ENCODE measurements at places on chromosomes 16 and 17.

- DNase-seq, result no peak
Observed at GRCh38 chr16:75075688-75076268, 40.8 kb downstream of the LDHD start.

DNA sequence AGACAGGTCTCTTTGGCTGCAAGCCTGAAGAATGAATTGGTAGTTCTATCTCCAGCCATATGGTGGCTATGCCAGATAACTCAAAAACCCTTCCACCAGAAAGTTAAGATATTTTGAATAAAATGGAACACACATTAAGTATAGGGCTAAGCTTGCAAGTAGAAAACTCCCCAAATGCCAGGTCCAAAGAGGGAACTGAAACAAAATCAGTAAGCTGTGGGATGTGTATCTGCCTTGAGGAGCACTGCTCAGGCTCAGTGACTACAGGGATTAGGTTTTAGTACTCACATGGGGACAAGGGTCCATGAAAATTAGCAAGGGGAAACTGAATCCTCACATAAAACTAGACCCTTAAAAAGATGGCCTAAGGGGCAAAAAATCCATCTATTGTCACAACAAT, 115.7 kb upstream of the PMFBP1 start:
- no peak for DNase-seq

- no peak for DNase-seq
Observed at GRCh38 chr16:53695070-53695469, 8.6 kb downstream of the RPGRIP1L start.

GRCh38 chr17:27566671-27567562, 64.1 kb upstream of the LGALS9 start:
- DNase-seq, result no peak

GRCh38 chr17:77264617-77265230, 124.0 kb downstream of the SEC14L1 start:
- no peak for DNase-seq

- DNase-seq, result no peak
Observed at GRCh38 chr16:10959161-10959560, 14.8 kb downstream of the CLEC16A start.

GRCh38 chr17:63440127-63440769, 5.9 kb downstream of the CYB561 start:
- no peak for DNase-seq

GRCh38 chr16:56877486-56878182, 12.6 kb downstream of the SLC12A3 start:
- no peak for DNase-seq

DNA sequence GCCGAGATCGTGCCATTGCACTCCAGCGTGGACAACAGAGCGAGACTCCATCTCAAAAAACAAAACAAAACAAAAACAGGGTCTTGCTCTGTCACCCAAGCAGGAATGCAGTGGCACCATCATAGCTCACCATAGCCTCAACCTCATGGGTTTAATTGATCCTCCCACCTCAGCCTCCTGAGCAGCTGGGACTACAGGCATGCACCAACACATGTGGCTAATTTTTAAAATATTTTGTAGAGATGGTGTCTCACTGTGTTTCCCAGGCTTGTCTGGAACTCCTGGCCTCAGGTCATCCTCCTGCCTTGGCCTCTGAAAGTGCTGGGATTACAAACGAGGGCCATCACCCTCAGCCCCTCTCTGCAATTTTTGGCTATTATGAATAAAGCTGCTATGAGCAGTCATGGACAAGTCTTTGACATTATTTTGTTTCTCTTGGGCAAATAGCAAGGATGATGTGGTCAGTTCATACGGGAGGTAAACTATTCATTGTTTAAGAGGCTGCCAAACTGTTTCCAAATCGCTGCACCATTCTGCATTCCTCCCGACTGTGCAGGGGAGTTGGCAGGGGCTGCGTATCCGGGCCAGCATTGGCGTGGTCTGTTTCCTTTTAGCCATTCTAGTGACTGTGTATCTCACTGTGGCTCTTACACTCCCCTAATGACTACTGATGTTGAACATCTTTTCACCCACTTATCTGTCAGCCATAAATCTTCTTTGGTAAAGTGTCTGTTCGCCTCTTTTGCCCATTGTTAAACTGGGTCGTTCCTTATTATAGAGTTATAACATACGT, 21.1 kb downstream of the EIF4A3 start:
- DNase-seq, result no peak

DNA sequence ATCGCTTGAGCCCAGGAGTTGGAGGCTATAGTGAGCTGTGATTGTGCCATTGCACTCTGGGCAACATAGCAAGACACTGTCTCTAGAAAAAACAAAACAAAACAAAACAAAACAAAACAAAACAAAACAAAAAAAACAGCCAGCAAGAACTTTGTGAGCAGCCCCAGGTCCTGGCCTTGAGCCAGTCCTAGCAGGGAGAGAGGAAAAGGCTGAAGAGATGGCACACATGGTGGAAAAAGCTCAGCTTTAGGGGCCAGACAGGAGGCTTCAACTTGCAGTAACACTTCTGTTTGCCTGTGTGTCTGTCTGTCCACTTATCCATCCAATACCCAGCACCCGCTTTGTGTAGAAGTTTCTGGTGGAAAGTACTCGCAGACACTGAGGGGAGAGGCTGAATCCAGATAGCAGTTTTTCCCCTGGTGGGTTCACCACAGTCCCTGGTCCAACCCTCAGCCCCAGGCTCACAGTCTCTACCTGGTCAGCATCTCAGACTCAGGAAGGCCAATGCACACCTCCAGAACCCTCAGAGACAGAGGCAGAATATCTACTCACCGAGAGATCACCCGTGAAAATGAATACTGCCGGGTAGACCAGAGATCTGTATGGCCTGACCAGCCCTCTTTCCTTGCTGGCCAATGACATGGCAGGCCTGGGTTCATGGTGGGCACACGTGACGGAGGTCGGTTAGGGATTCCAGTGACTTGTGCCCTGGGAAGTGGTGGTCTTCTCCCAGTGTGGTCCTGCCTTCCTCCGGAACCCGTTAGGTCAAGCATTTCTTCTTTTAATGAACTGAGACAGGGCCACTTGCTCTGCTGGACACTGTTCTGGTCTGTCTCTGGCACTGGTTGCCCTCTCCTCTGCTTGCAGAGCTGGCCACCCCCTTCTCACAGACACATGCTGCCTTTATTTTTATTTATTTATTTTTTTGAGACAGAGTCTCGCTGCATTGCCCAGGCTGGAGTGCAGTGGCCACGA, 79.5 kb upstream of the DNAJA2 start:
- DNase-seq, result no peak

DNA sequence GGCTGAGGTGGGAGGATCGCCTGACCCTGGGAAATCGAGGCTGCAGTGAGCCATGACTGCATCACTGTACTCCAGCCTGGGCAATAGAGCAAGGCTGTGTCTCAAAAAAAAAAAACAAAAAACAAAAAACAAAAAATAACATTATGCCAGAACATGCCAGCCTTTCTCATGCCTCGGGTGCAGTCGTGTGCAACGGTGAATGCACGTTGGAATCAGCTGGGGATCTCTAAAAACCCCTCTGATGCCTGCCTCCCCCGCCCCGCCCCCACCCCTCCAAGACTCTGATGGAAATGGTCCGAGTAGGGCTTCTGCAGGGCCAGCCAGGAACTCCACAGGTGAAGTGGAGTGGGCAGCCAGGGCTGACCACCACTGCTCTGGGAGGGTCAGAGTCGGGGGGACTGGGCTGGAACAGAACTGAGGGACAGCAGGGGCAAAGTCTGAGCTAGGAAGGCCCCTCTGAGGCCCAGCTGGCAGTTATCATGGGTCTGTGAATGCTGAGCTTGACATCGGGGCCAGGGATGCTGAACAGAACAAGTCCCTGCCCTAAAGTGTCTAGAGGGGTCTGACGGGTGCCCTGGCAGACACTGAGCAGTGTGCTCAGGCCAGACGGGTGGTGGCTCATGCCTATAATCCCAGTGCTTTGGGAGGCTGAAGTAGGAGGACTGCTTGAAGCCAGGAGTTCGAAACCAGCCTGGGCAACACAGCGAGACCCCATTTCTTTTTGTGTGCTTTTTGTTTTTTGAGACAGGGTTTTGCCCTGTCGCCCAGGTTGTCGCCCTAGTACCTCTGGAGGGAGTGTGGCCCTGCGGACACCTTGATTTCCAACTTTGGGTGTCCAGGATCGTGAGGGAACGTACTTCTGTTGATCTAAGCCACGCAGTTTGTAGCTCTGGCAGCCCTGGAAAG, 193.4 kb upstream of the GSE1 start:
- peak; percentile 8 for DNase-seq

DNA sequence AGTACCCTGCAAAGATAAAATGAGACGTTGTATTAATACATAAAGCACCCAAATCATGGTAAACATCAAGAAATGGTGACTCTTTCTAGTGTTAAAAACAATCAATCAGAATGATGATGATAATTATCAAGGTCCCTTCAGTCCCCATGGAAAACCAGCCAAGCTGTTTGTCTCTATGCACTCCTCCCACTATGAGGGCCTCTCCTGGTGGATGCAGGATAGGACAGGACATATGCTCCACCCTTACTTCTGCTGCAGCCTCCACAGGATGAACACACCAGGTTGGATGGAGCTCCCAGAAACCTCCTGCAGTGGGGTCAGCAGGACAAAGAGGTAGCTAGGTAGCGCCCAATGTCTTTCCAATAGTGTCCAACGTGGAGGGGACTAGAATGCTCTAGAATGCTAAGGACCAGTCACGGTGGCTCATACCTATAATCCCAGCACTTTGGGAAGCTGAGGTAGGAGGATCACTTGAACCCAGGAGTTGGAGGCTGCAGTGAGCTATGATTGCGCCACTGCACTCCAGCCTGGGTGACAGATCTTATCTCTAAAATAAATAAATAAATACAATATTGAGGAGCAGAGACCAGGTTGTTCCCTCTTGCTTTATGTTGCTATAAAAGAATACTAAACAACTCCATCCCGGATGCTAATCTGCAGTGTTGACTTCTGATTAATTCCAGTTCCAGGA, 9.9 kb upstream of the KDM8 start:
- no peak for DNase-seq

Measured in left ventricle myocardium superior (tissue), 1 donor.